Gastrocnemius medialis (tissue), 4 donors: ENCODE measurements at places on chromosomes 6 and 20. TPM values are rescaled to one million over a fixed set of nuclear protein-coding genes. Genes with fewer than 3 reads are reported as not detected.

DNA sequence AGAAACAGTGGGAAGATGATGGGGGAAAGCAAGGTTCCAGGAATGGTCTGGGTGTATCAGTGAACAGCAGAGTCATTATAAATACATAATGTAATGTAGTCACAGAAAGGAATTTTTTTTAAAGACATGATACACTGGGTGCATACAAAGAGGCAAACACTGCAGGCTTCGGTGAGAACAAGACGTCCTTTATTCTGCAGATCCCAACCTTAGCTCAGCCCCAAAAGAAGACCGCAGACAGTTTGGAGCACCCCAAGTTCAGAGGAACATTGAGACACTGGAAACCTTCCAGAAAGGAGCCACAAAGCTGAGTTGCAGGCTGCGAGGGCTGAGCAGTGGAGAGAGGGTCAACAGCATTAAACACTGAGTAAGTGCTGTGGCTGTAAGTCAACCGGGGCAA, 30.6 kb upstream of the FOXC1 start:
- DNase-seq = no peak

- DNase-seq = no peak
These were observed 169.5 kb upstream of the HDAC2 start for GRCh38 chr6:114140416-114140815.

GRCh38 chr6:15907914-15908518, 220.9 kb upstream of the MYLIP start:
- no peak for DNase-seq

DNA sequence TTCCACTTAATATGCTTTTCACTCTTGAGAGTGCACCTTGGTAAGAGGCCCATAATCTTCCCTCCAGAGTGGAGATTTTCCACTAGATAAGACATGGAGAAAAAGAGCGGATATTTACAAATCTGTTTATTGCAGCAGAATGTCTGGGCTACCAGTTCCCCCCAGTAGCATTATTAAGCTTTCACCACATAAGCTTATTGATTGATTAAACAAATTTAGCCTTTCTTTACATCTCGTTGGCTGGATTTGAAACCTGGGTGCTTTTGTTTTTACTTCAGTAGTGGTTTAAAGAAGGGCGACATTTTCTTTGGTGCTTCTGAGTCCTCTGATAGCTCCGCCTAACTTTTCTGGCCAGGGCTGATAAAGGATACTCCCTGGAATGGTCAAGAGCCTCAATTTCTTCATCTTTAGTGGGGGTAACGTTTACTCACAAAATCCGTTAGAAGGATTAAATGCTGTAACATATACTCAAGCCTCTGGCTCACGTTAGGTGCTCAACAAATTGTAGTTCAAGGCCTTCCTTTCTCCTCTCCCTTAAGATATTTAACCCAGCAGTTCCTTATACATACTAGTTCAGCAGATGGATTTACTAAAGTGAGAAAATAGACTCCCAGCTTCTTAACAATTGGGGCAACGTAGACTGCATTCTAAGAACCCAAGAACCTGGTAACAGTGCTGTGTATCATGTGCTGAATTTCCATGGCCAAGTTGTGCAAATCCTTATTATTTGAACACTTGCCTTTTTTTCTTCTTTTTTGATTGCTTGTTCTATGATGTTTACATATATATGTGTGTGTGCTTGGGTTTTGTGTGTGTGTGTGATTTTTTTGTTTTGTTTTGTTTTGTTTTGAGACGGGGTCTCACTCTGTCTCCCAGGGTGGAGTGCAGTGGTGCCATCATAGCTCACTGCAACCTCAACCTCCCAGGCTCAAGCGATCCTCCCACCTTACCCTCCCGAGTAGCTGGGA, 91.4 kb downstream of the RREB1 start:
- no peak for DNase-seq

Gene PPP1R3D
- total RNA-seq = 9.8 TPM

GRCh38 chr6:164078532-164079274, 664.2 kb downstream of the QKI start:
- no peak for DNase-seq

- no peak for DNase-seq
These were observed 4.4 kb downstream of the APMAP start for GRCh38 chr20:24987873-24988835.

- DNase-seq = no peak
These were observed 6.0 kb downstream of the CLPSL1 start for GRCh38 chr6:35786810-35787209.
